ENCODE measurements at places on chromosomes 4 and X.

- DNase-seq, result no peak
Observed at GRCh38 chr4:180009316-180009715, 2233.9 kb upstream of the TENM3 start.

- no peak for DNase-seq
Observed at GRCh38 chr4:122895336-122895995, 26.9 kb downstream of the NUDT6 start.

GRCh38 chrX:43958529-43958928 lies 14.7 kb downstream of the NDP start:
- DNase-seq, result no peak

- DNase-seq, result no peak
Observed at GRCh38 chrX:129777218-129778030, 2.3 kb upstream of the SASH3 start.

- DNase-seq, result no peak
Observed at GRCh38 chr4:105092768-105093167, 53.9 kb upstream of the TET2 start.

All from stimulated activated CD8-positive, alpha-beta memory T cell treated with anti-CD3 and anti-CD28 coated beads, Interleukin-4, amount 100 ng/mL, for 4 hours (primary cell).